ENCODE measurements at places on chromosomes 7 and 10.

GRCh38 chr7:69839782-69840181, 241.5 kb downstream of the AUTS2 start:
- no peaks in the 10 kb centered on the region for H3K27me3 ChIP-seq
- H3K36me3 ChIP-seq, result no peaks in the 10 kb centered on the region
- H3K4me3 ChIP-seq, result no peak overlapping the region
- DNase-seq, result no peak

DNA sequence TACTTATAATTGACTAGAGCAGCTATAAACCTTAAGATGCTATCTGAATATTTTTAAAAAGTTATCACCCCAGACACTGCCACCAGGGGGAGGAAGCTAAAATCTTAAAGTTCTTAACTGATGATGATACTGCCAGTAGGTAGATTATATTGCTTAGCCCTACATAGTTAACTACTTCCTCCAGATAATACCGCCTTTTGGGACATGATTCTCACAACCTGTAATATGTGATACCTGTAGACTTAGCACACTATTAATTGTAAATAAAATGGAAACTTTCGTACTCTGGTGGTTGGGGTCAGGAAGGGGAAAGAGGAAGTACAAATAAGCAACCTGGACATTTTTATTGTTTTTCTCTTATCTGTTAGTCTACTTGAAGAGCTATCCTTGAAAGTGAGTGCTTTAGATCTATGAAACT, 268.9 kb downstream of the ADK start:
- no peak for DNase-seq
- H3K27ac ChIP-seq, result no peak overlapping the region
- no peaks in the 10 kb centered on the region for H3K36me3 ChIP-seq
- H3K4me3 ChIP-seq, result no peak overlapping the region

- H3K27ac ChIP-seq, result no peak overlapping the region
- H3K4me3 ChIP-seq, result no peak overlapping the region
- no peak for DNase-seq
- no peaks in the 10 kb centered on the region for H3K4me1 ChIP-seq
- H3K27me3 ChIP-seq, result no peaks in the 10 kb centered on the region
- no peaks in the 10 kb centered on the region for H3K36me3 ChIP-seq
These were observed 303.9 kb upstream of the NRG3 start for GRCh38 chr10:81570878-81571794.

DNA sequence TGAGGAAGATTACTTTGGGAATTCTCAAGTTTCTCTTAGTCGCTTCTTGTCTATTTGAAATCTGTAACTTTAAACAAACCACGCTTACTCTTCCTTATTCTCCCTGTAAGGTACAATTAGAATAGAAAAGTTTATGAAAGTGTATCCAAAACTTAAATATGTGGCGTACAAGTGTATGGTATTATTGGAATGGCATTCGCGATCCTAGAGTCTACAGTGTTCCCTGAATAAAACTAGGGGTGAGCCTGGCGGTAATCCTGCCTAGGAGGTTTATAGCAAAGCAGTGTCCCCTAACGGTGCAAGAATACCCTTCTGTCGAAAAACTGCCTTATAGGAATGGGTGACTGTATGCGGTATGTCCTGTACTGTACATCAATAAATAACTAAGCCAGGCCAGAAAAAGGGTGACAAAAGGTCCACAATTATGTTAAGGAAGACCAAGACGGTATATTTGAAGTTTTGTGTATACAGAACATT, 1.2 kb downstream of the TASOR2 start:
- H3K27ac ChIP-seq, result peak overlapping the region; percentile 98
- no peak for DNase-seq
- H3K4me3 ChIP-seq, result peak overlapping the region; percentile 84
- peaks cover 8% of the 10 kb centered on the region for H3K4me1 ChIP-seq

DNA sequence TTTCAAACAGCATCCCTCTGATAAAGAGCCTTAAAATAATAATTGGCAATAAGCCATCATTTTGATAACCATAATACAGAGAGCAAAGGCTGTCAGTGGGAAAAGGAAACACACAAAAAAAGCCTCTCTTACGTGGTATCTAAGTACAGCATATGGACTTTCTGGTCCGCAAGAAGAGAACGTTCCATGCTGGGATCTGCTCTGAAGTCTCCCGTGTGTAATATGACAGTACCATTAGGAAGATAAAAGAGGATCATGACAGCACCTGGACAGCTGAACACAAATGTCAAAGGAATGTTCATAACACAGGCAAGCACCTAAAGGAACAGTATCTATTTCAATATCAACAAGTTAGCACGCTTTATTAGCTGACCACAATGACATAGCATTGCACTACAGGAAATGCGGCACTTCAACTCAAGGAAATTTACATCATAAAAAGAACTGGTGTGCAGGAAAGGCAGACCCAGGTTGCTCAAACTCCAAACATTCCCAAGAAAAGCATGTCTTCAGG, 9.9 kb downstream of the DCLRE1A start:
- H3K27ac ChIP-seq, result no peak overlapping the region
- H3K4me3 ChIP-seq, result no peak overlapping the region
- no peaks in the 10 kb centered on the region for H3K27me3 ChIP-seq
- no peaks in the 10 kb centered on the region for H3K36me3 ChIP-seq

GRCh38 chr10:6239213-6239991, 36.7 kb downstream of the PFKFB3 start:
- peak; percentile 54 for DNase-seq
- no peak overlapping the region for H3K27ac ChIP-seq
- peaks cover 5% of the 10 kb centered on the region for H3K4me1 ChIP-seq
- peaks cover under 1% of the 10 kb centered on the region for H3K36me3 ChIP-seq
- H3K4me3 ChIP-seq, result no peak overlapping the region
- no peaks in the 10 kb centered on the region for H3K27me3 ChIP-seq

- H3K27me3 ChIP-seq, result no peaks in the 10 kb centered on the region
- no peaks in the 10 kb centered on the region for H3K4me1 ChIP-seq
- DNase-seq, result no peak
- H3K27ac ChIP-seq, result no peak overlapping the region
- H3K36me3 ChIP-seq, result no peaks in the 10 kb centered on the region
- H3K4me3 ChIP-seq, result no peak overlapping the region
These were observed 55.8 kb upstream of the CDCA7L start for GRCh38 chr7:22001345-22002004.

DNA sequence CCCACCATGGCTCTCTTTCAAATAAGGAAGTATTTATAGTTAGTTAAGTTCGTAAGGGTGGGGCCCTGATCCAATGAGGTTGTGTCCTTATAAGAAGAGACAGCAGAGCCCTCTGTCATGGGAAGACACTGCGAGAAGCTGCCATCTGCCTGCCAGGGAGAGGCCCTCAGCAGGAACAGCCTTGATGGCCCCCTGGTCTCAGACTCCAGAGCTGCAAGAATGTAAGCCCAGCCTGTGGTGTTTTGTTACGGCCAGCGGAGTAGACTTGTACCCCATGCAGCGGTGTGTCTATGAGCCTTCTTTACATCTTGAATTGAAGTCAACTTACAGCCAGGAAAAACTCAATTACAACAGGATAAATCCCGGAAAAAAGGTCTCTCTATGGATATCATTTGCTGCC, 14.3 kb upstream of the LARP4B start:
- no peaks in the 10 kb centered on the region for H3K36me3 ChIP-seq
- no peak for DNase-seq
- H3K4me1 ChIP-seq, result no peaks in the 10 kb centered on the region
- no peaks in the 10 kb centered on the region for H3K27me3 ChIP-seq
- no peak overlapping the region for H3K4me3 ChIP-seq

DNA sequence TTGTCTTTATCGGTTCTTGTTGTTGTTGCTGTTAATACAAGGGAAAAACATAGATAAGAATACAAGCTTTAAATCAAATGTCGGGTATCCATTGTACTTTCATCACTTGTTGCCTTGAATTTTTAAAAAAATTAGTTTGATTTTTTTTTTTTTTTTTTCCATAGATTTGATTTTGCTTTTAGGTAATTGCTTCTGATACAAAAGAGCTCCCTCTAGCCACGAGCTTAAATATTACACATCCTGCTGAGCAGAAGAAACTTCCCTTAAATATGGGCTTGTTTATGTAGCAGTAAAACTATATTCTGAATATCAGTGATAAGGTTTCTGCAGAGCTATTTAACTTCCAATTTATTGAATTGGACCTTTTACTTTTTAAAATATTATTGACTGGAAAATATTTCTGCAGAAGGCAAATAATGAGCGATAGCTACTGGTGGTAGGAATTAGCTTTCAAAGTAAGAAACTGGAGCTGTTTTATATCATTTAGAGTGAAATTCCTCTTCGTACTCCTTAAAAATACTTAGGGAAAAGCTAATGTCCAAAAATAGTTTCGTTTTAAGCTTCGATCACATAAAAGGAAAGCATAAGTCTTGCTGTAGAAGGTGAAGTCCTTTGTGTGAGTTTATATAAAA, 216.9 kb downstream of the POLR1F start:
- no peaks in the 10 kb centered on the region for H3K27me3 ChIP-seq
- no peak overlapping the region for H3K4me3 ChIP-seq
- no peak for DNase-seq
- no peaks in the 10 kb centered on the region for H3K4me1 ChIP-seq
- no peaks in the 10 kb centered on the region for H3K36me3 ChIP-seq

DNA sequence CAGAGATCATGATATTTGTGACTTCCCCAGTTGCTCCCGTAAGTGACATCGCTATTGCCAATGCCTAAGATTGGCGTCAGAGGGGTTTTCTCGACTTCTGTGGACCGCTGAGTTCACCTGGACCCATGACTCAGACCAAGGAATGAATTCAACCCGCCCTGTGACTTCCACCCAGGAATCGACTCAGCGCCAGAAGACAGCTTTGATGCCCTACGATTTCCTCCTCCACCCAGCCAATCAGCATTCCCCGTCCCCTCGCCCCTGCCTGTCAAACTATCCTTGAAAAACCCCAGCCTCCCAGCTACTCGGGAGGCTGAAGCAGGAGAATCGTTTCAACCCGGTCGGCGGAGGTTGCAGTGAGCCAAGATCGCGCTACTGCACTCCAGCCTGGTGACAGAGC, 58.3 kb downstream of the MICALL2 start:
- no peak overlapping the region for H3K4me3 ChIP-seq
- DNase-seq, result no peak
- peaks cover 22% of the 10 kb centered on the region for H3K27me3 ChIP-seq
- H3K27ac ChIP-seq, result no peak overlapping the region
- no peaks in the 10 kb centered on the region for H3K4me1 ChIP-seq

- no peak overlapping the region for H3K27ac ChIP-seq
- no peaks in the 10 kb centered on the region for H3K4me1 ChIP-seq
- no peak overlapping the region for H3K4me3 ChIP-seq
These were observed 22.5 kb upstream of the BTBD16 start for GRCh38 chr10:122248356-122249302.

- no peaks in the 10 kb centered on the region for H3K27me3 ChIP-seq
- no peak for DNase-seq
These were observed 111.3 kb downstream of the ITGB8 start for GRCh38 chr7:20441991-20442441.

GRCh38 chr7:95881597-95881996, 109.2 kb downstream of the DYNC1I1 start:
- no peaks in the 10 kb centered on the region for H3K36me3 ChIP-seq
- no peaks in the 10 kb centered on the region for H3K27me3 ChIP-seq
- no peaks in the 10 kb centered on the region for H3K4me1 ChIP-seq
- no peak overlapping the region for H3K27ac ChIP-seq
- no peak for DNase-seq
- no peak overlapping the region for H3K4me3 ChIP-seq

GRCh38 chr7:5377279-5377678, 46.4 kb downstream of the TNRC18 start:
- no peak overlapping the region for H3K27ac ChIP-seq
- H3K27me3 ChIP-seq, result no peaks in the 10 kb centered on the region
- DNase-seq, result no peak

- no peaks in the 10 kb centered on the region for H3K4me1 ChIP-seq
- no peak for DNase-seq
- no peaks in the 10 kb centered on the region for H3K27me3 ChIP-seq
- no peaks in the 10 kb centered on the region for H3K36me3 ChIP-seq
- H3K27ac ChIP-seq, result no peak overlapping the region
- no peak overlapping the region for H3K4me3 ChIP-seq
These were observed 22.9 kb downstream of the MCM10 start for GRCh38 chr10:13184276-13184675.

- H3K27me3 ChIP-seq, result no peaks in the 10 kb centered on the region
- no peak for DNase-seq
- peaks cover 2% of the 10 kb centered on the region for H3K36me3 ChIP-seq
These were observed 997 bp downstream of the WDR37 start for GRCh38 chr10:1057106-1057657.

- H3K36me3 ChIP-seq, result no peaks in the 10 kb centered on the region
- H3K4me3 ChIP-seq, result no peak overlapping the region
These were observed 53.5 kb downstream of the ABCC2 start for GRCh38 chr10:99835947-99836346.

DNA sequence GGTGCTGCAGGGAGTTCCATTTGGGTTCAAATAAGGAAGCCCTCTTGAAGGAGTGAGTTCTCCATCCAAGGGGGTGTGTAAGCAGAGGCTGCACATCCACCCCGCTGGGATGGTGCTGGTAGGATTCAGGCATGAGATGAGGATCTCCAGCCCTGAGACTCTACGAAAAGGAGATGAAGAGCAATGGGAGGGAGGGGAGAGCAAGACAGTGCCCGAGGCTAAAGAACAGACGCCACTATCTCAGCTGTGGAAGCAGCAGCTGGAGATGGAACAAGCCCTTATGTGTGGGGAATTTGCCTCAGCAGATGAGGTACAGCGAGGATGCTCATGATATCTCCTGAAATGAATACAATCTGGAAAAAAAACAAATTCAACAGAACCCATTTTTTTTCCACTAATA, 28.1 kb upstream of the MYL10 start:
- no peaks in the 10 kb centered on the region for H3K27me3 ChIP-seq
- H3K36me3 ChIP-seq, result no peaks in the 10 kb centered on the region
- DNase-seq, result no peak
- H3K4me3 ChIP-seq, result no peak overlapping the region

GRCh38 chr10:4609251-4609650, 216.8 kb upstream of the AKR1E2 start:
- DNase-seq, result no peak
- H3K4me3 ChIP-seq, result no peak overlapping the region
- no peaks in the 10 kb centered on the region for H3K27me3 ChIP-seq
- no peaks in the 10 kb centered on the region for H3K36me3 ChIP-seq

GRCh38 chr10:17523246-17523753, 68.9 kb upstream of the ST8SIA6 start:
- H3K36me3 ChIP-seq, result no peaks in the 10 kb centered on the region
- no peaks in the 10 kb centered on the region for H3K4me1 ChIP-seq
- H3K4me3 ChIP-seq, result no peak overlapping the region
- peaks cover 4% of the 10 kb centered on the region for H3K27me3 ChIP-seq
- no peak for DNase-seq

- no peaks in the 10 kb centered on the region for H3K27me3 ChIP-seq
- H3K36me3 ChIP-seq, result no peaks in the 10 kb centered on the region
- DNase-seq, result no peak
- H3K4me1 ChIP-seq, result no peaks in the 10 kb centered on the region
These were observed 25.5 kb downstream of the HGF start for GRCh38 chr7:81744389-81744788.

GRCh38 chr7:106102387-106102966, 9.6 kb downstream of the SYPL1 start:
- no peaks in the 10 kb centered on the region for H3K27me3 ChIP-seq
- no peak overlapping the region for H3K4me3 ChIP-seq
- H3K4me1 ChIP-seq, result no peaks in the 10 kb centered on the region
- no peak for DNase-seq

- no peaks in the 10 kb centered on the region for H3K4me1 ChIP-seq
- no peak overlapping the region for H3K27ac ChIP-seq
- no peaks in the 10 kb centered on the region for H3K36me3 ChIP-seq
- DNase-seq, result no peak
These were observed 16.2 kb downstream of the MACC1 start for GRCh38 chr7:20200971-20201370.

GRCh38 chr7:97342512-97342911, 225.0 kb downstream of the SDHAF3 start:
- no peaks in the 10 kb centered on the region for H3K4me1 ChIP-seq
- no peak for DNase-seq
- H3K27ac ChIP-seq, result no peak overlapping the region
- no peaks in the 10 kb centered on the region for H3K36me3 ChIP-seq
- no peak overlapping the region for H3K4me3 ChIP-seq
- H3K27me3 ChIP-seq, result no peaks in the 10 kb centered on the region
